ENCODE measurements at places on chromosomes 13 and 19.
A peak's percentile ranks its signal among the peaks of the same experiment; 100 is the strongest.

DNA sequence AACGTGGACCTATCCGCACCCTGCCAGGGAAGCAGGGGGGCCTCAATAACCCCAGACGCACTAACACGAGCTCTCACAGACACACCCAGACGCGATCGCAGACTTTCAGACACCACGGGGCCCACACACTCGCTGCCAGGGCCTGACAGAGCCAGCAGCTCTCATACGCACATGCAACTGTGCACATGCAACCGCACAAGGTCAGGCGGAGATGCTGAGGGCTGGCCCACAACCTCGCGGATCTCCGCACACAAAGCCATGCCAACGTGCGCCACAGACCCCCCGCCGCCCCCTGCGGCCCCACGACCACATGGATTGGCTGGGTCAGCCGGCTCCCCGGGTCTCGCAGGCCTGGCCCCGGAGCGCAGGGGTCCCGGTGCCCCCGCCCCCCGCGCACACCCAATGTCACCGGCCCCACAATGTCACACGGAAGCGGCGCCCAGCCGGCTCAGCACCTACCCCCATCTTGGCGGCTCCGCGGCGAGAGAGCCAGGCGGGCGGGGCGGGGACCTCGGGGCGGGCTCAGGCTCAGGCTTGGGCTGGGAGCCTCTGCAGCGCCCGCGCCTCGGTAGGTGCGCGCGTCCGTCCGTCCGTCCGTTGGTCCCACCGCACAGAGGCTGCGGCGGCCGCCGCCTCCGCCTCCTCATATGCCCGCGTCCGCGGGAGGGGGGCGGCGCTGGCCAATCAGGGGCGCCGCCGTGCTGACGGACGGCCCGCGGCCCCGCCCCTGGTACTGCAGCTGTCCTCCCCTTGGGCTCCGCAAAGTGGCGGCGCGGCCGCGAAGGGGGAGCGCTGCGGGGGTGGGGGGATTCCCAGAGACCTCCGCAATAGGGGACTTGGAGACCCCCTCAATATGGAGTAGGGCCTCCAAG, at the start of gene ATP1A3:
ATP1A3 (minus strand) TSS at position 619 of the 872 bp plus-strand sequence; CDS start at position 465, 154 bp downstream.
- peak; percentile 18 for DNase-seq

DNA sequence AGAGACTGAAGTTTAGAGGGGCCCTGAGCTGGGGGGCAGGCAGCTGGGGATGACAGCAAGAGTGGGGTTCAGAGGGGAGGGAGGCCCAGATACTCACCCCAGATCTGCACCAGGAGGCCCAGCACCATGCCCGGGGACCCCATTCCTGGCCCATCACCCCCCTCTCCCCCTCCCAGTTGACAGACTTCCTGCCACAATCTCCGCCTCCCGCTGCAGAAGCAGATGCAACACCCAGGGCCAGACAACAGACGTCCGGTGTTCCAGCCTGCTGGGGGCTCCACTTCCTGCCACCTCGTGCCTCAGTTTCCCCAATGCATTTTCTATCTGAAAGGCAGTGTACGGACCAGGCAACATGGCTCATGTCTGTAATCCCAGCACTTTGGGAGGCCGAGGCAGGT, at the start of gene TMIGD2:
TMIGD2 (minus strand) TSS at position 147 of the 398 bp plus-strand sequence; CDS start at position 143, 4 bp downstream.
- no peak for DNase-seq

DNA sequence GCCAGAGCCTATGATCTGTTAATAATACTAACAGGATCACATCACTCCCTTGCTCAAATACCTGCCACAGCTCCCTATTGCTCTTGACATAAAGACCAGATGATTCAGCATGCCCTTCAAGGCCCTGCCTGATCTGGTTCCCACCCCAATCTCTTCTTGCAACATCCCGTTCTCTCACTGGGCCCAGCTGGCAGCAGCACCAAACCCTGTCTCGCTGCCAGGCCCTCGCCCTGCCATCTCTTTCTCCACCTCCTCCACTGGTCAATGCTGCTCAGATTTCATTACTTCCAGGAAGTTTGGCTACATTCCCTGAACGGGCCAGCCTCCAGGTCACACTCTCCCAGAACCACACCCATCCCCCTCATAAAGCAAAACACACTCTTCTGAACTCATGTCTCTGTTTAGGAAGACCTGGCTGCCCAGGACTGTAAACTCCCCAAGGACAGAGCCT, 8.6 kb upstream of the BCAT2 start:
- peak; percentile 89 for DNase-seq

- no peak for DNase-seq
Measured at GRCh38 chr13:110500341-110500740, 61.2 kb downstream of the RAB20 start.

DNA sequence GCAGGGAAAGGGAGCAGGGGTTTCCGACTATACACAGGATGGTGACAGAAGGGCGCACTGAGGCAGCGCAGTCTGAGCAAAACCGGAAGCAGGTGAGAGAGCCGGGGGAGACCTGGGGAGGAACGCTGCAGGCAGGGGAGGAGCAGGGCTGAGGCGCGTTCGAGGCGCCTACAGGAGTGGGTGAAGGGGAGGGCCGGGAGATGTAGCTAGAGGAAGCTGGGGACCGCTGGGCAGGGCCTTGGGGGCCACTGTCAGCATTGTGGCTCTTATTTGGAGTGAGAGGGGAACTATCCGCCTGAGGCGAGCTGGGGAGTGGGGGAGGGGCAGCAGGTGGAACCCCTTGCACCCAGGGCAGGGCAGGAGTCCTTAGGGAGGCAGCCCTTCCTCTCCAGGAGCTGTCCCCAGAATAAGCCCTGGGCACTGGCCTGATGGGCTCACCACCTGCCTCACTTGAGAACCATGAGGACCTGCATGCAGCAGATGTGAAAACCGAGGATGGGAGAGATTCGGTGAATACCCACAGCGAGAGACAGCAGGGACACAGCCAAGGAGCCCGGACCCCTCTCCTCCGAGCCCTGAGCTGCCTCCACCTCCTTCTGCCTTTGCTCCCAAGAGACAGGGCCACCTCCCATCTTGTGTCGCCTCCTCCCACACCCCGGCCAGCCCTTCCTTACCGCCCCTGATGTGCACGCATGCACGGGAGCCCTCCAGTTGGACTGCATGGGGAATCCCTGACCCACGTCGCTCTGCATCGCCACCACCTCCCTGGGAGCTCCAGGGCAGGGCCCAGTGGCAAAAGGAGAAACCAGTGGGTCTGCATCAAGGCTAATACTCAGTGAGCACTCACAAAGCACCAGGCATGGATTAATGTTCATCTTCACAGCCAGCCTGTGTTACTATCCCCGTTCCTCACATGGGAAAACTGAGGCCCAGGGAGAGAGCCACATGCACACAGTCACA, 10.3 kb downstream of the AKT2 start:
- DNase-seq: no peak

DNA sequence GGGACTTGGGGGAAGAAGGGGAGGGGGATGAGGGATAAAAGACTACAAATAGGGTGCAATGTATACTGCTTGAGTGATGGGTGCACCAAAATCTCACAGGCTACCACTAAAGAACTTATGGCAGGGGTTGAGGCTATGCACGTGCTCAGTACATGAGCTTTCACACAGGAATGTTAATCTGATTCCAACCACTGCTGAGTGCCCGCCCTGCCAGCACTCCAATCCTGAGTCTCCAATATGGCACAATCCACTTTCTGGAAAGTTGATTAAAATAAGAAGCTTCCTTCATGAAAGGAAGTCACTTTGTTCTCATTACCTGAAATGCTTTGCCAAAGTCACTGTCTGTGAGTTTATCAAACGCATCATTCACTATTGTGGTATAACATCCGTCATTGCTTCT, 463.0 kb downstream of the IRS2 start:
- no peak for DNase-seq

- DNase-seq: peak; percentile 60
Measured at GRCh38 chr13:107475753-107476453, 739.4 kb downstream of the LIG4 start.

DNA sequence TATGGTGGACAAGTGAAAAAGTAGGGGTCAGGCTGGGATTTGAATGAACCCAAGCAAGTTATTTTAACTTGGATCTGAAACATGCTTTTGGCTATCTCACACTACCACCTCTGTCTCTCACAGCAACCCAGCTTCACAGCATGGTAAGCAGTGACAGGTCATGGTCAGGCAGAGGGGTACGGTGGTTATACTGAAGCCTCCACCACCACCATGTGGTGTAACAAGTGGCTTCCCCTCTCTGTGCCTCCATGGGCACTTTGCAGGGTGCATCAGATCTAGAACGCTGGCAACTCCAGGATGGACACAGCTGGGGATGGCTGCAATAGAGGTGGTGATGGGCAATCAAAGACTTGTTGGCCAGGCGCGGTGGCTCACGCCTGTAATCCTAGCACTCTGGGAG, 739 bp upstream of the TMEM145 start:
- DNase-seq: no peak

- DNase-seq: no peak
Measured at GRCh38 chr19:55990831-55991230, 4.3 kb downstream of the NLRP5 start.

- DNase-seq: no peak
Measured at GRCh38 chr13:45406421-45406820, 11.8 kb downstream of the SLC25A30 start.

GRCh38 chr13:79678100-79678499, 197.1 kb downstream of the NDFIP2 start:
- peak; percentile 70 for DNase-seq

DNA sequence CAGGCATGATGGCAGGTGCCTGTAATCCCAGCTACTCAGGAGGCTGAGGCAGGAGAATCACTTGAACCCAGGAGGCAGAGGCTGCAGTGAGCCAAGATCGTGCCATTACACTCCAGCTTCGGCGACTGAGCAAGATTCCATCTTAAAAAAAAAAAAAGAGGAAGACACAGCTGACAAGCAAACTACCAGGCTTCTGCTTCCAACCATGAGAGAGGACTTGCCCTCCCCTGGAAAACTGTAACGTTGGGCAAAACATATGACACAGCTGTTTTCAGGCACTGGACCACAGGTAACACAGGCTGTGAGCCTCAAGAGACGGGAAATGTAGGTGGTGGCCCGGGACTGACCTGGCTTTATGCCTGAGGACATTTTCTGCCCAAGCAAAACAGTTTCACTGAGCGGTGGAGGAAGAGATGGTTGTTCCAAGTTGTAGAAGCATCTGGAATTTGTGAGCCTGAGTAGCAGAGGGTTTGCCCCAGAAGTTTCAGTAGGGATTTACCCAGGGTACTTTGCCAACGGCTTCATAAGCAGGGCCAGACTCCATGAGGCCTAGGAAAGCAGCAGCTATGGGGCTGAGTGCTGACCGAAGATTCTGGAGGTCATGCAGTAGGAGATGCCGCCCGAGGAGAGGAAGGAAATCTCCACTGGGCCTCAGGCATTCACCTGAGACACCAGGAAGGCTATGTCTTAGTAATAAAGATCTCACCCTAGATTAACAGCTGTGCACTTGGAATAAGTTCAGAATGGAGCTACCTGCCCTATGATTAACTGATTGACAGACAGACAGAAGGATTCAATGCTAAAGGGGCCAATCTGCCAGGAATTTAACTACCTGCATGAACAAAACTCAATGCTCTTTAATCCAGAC, 88.0 kb downstream of the ABCC4 start:
- DNase-seq: no peak
